ENCODE measurements at places on chromosomes 1 and 21. TPM values are rescaled to one million over a fixed set of nuclear protein-coding genes. Genes with fewer than 3 reads are reported as not detected.

DNA sequence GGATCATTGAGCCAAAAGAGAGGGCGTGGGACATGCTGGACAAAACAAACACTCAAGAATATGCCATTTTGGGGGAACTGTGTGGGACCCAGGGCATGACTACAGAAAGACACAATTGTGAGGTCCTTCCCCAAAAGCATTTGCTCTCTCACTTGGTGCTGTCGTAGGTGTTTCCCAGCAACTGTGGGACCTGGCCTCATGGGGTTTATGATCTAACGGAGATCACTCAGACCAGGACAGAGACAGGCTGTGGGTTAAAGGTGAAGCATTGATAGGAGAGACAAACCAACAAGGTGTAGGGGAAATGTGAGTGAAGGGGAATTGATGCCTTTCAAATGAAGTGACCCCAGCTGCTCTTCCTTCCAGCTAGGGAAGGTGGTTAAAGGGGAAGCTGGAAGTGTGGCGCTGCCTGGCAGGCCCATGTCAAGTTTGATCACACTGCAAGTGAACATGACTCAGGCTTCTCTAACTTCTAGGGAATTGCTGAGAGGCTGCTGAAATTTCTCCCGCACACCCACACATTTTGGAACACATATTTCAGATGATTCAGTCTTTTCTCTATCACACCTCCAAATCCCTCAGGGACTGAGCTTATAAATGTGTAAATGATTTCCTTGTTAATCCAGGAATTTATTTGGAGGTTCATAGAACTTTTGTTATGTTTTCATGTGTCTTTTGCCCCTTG, 30.2 kb downstream of the TRAF5 start:
- DNase-seq = no peak

- DNase-seq = no peak
Observed at GRCh38 chr1:168301664-168302320, 21.1 kb downstream of the TBX19 start.

GRCh38 chr1:44822981-44823451, 14.7 kb downstream of the BTBD19 start:
- DNase-seq = no peak

DNA sequence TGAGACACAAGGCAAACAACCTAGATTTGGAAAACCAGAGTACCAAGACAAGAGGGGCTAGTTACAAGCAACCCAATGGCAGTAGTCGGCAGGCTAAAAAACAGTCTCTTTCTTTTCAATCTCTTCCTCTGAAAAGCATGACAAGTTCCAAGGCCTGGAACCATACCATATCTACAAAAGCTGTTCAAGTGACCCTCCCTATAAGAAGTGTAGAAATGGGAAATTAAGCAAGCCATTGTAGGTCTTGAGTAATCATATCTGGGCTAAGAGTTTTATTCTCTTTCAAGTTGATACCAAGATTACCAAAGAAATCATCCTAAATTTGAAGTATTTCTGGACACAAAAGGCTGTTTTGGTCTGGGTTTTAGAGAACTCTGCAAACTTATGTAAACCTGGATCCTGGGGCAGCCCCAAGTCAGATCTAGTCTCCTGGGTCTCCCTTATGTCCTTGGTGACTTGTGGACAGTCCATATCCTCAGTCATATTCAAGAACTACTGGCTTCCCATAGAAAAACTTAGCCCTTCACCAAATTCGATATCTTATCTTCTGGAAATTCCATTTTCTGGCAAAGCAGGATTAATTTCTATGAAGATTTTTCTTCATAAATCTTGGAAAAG, 24.7 kb downstream of the FMO3 start:
- DNase-seq = no peak

DNA sequence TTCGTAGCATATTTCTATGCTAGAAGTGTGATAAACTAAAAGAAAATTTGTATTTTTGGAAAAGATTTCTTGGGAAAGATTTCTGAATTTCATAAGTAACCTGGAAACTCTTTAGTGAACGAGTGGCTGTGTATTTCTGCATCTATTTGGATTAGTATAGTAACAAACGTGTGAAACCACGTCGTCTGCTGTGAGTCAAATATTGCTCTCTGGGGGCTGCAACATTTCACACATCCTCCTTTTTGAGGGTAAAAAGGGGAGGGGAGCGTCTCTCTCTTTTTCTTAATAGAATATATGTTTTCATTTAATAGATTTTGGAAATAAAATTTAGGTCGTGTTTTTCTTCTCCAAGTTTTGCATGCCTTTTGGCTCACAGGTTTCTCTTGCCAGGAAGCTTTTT, 44.8 kb downstream of the LHX9 start:
- DNase-seq = no peak

DNA sequence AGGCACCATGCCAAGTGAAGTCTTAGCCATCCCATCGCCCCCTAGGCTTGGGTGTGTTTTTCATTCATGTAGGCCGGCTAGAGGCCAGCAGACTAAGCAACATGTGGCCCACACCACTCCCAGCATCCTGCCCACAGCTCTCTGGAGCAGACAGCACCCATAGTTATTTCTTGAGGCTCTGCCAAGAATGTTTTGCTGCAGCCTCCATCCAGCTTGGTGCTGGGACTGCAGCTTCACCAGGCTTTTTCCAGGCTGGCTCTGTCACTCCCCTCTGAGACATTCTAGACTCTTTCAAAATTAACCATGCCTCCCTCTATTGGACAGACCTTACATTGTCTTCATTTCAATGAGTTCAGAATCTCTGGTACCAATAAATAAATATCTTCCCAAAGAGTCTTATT, 104.2 kb downstream of the DUSP10 start:
- DNase-seq = peak; percentile 13

GRCh38 chr1:34696981-34697380, 57.9 kb upstream of the GJB5 start:
- peak; percentile 7 for DNase-seq

DNA sequence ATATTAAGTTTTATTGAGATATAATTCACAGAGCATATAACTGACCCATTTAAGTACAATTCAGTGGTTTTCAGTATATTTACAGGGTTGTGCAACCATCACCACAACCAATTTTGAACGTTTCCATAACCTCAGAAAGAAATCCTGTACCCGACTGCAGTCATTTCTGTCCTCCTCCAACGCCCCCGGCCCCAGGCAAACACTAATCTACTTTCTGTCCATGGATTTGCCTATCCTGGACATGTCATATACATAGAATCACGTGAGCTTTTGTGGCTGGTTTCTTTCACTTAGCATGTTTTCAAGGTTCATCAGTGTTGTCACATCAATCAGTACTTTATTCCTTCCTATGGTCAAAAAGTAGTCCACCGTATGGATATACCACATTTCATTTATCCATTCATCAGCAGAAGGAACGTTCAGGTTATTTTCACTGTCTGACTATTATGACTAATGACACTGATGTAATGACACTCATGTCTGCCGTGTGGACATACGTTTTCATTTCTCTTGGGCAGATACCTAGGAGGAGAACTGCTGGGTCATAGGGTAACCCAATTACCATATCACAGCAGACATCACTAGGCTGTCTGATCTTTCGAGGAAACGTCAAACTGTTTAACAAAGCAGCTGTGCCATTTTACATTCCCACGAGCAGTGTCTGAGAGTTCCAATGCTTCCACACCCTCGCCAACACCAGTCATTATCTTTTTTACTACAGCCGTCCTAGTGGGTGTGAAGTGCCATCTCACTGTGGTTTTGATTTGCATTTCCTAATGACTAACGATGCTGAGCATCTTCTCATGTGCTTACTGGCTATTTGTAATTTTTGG, 30.8 kb downstream of the MRPL37 start:
- no peak for DNase-seq

- DNase-seq = peak; percentile 43
Observed at GRCh38 chr1:20551945-20552727, at the start of gene FAM43B. FAM43B (plus strand) TSS chr1:20552573; CDS start chr1:20552974, 401 bp downstream.

DNA sequence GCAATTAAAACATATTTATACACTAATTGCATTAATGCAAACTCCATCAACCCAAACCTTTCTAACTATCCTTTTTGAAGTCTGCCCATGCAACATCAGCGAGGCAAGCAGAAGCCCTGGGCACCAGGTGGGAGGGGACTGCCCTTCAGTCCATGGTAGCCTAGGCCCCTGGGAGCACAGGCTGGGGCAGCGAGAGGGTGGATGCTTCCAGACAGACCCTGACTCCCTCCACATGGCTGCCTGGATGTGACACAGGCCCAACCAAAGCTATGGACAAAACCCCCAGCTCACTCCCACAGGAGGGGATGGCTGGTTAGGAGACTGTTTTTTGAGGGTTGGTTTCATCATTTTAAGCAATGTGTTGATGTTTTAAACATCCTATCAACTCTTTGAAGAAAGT, 17.8 kb upstream of the LRRC47 start:
- DNase-seq = no peak

DNA sequence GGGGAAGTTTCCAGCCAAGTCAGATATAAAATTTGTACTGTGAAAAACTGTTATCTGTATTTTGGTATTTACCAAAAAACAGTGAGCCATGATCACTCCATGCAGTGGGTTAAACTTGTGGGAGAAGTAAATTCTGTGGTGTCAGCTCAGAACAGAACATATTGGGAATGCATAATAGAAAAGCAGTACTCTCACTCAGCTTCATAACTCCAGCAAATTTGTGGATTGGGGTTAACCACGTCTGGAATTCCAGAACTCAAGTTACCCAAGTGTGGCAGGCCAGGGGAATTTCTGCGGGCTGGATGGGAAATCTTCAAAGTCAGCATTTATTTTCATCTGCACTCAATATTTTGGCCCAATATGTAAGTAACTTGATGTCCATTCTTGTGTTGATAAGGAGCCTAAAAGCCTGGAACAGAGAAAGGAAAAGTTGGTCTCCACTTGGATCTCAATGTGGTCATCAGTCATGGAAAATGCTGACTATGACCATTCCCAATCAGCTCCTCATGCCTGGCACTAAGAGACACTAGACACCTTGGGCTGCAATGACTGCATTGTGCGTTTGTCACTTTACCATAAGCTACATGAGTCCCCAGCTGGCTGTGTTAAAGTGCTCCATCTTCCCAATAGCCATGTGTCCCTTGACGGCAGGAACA, 39.1 kb upstream of the ENAH start:
- no peak for DNase-seq

DNA sequence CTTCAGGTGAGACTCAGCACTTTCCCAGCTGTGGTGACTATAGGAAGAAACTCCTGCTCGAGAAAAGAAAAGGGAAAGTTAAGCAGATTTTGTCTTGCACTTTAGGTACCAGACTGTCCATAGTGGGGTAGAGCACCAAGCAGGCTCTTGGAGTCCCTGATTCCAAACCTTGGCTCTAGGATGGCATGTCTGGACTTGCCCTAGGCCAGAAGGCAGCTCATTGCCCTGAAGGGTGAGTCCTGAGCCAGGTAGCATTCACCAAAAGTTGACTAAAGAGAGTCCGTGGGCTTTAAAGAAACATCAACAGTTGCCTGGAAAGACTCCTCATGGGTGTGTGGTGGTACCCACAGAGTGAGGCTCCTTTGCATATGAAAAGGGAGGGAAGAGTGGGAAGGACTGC, 145.2 kb upstream of the SNX7 start:
- DNase-seq = no peak

GRCh38 chr1:7513081-7513480, 258.0 kb upstream of the VAMP3 start:
- DNase-seq = no peak

- DNase-seq = no peak
Observed at GRCh38 chr1:1666526-1666925, 7.7 kb upstream of the CDK11B start.

DNA sequence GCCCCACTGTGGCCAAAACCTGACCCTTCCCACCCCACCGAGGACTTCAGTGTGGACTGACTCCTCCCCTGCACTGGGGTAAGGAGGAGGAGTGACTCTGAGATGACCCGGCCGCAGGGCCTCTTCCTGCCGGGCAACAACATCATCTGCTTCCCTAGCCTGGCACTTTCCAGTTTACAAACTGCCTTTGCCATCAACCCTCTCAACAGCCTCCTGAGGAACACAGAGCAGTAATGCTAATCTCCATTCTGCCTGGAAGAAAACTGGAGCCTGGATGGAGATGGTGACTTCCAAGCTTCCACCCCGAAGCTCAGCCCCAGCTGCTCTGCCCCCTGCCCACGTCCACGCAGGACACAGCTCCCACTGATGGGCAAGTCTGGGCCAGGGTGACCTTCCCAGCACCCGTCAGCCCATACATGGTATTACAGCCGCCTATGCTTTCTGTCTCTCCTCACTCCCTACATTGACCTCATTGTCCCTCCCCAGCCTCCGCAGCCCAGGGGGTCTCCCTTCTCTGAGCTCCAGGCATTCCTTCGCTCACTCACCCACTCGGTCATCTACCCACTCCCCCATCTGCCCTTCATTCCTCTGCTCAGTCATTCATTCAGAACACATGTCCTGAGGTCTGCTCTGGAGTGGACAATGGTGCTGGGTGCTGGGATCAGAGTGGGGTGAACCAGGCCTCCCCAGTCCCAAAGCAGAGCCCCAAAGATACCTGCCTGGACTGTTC, 34.2 kb downstream of the RAP1GAP start:
- no peak for DNase-seq

DNA sequence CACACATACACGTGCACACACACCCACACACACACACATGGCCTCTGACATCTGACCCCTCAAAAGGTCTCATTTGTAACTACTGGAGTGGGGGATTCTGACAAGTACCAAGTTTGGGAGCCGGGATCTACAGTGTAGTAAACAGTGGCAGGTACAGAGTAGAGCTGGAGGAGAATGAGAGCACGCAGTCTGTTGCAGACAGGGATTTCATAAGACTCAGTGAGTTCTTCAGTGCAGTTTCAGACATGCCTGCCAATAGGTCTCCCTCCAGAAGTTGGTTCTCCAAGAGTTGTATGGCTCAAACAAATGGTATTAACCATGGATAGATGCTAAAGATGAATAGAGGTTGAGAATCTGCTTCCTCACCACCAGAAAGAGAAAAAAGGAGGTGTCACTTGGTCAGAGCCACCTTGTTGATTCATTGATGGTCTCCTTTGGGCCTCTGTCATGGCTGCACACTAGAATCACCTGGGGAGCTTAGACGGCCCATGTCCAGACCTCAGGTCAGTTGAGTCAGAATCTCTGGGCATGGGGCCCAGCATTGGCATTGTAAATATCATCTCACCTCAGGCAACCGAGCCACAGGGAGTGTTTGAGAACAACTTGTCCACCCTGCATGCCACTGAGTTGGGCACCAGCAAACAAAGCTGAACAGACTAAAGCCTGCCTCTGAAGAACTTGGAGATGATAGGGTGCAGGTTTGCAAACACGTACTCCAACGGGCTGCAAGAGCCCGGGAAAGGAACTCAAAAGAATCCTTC, 122.1 kb downstream of the EDEM3 start:
- peak; percentile 77 for DNase-seq

Gene COL16A1
- total RNA-seq = 15.8 TPM

Gene RFX5
- 14.5 TPM for total RNA-seq

Gene FCRL3
- not detected for total RNA-seq

Gene MAP1LC3C
- 9.6 TPM for total RNA-seq

Gene HCN3
- total RNA-seq = 2.9 TPM

Gene UBXN11
- 12.2 TPM for total RNA-seq

Gene SLFNL1
- 0.78 TPM for total RNA-seq

Gene FALEC
- total RNA-seq = not detected

Gene CYP4Z1
- 2.3 TPM for total RNA-seq

Gene ETNK2
- 4.0 TPM for total RNA-seq

Gene FCMR
- total RNA-seq = not detected

Gene FCGR3B
- not detected for total RNA-seq

Measured in body of pancreas (tissue), 4 donors.